ENCODE measurements at places on chromosomes 2 and 18. TPM values are rescaled to one million over a fixed set of nuclear protein-coding genes. Genes with fewer than 3 reads are reported as not detected.
A peak's percentile ranks its signal among the peaks of the same experiment; 100 is the strongest.

RBKS gene
- 1.9 TPM for total RNA-seq

DNA sequence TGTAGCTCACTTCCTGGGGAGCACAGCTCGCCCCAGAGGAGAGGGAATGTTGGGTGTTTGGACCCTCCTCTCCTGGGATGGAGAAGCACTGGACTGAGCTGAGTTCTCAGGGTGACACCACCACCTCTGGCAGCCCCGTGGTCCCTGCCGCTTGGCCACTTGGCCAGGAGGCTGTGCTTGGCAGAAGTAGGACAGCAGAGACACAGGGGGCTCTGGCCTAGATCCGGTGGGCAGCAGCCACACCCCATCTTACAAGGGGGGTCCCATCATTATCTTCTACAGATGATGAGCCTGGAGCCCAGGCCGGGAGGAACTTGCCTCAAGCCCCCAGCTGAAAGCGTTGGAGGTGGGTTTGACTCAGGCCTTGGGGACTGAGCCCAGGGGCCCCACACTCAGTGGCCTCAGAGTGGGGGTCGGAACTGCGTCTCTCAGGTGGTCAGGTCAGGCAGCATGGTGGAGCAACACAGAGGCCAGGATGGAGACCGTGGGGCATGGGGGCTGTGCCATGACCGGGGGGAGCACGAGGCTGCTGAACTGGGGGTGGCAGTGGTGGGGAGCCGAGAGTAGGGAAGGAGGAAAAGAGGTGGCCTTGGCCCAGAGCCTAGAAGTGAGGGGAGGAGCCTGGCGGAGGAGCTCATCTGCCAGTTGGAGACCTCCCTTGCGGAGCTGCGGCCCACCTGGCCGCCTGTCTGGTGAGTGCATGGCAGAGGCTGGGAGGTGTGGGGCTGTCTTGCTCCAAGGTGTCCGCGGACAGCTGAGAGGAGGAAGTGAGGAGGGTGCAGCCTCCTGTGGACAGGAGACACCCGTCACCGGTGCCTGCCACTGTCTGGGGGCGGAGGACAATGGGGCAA, 63.6 kb upstream of the HDAC4 start:
- DNase-seq, result peak; percentile 63

SLC5A7 gene
- 0.81 TPM for total RNA-seq

DNA sequence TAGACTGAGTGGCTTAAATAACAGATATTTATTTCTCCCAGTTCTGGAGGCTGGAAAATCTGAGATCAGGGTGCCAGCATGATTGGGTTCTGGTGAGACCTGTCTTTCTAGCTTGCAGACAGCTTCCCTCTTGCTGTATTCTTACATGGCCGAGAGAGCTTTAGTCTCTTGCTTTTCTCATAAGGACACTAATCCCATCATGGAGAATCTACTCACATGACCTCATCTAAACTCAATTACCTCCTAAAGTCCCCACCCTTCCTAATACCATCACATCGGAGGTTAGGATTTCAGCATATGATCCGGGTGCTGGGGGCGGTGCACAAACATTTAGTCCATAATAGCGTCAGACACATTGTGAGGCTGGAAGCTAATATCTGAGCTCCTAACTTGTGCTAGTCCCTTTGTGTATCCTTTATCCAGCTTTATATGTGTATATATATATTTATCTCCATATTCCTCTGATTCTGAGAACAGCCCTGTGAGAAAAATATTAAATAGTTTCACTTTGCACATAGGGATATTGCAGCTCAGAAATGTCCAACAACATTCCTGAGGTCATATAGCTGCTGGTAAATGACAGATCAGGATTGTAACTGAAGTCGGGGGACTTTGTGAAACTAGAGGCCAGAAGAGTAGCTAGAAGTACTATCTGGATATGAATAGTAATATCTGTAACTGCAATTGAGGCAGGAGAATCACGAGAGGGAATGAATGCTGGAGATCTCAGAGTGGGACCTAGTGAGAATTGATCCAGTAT, 28.9 kb downstream of the MARCHF4 start:
- DNase-seq, result no peak

GRCh38 chr2:58870704-58871103, 629.6 kb upstream of the FANCL start:
- DNase-seq, result no peak

DNA sequence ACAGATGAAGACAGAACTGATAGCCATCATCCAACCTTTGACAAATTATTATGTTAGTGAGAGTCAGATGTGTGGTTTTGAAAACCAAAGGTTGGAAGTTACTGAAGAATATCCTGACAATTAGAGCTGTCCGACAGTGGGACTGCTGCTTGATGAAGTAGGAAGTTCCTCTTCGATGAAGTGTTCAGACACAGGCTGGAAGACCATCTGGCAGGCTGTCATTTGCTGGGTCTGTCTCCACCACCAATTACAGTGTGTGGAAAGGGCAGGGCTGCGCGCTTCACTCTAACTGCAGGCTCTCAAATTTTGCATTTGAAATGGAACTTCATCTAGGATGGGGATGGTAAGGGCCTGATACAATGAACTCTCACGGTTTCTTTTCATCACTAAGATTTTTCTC, 313.8 kb downstream of the PIK3C3 start:
- DNase-seq, result no peak

DNA sequence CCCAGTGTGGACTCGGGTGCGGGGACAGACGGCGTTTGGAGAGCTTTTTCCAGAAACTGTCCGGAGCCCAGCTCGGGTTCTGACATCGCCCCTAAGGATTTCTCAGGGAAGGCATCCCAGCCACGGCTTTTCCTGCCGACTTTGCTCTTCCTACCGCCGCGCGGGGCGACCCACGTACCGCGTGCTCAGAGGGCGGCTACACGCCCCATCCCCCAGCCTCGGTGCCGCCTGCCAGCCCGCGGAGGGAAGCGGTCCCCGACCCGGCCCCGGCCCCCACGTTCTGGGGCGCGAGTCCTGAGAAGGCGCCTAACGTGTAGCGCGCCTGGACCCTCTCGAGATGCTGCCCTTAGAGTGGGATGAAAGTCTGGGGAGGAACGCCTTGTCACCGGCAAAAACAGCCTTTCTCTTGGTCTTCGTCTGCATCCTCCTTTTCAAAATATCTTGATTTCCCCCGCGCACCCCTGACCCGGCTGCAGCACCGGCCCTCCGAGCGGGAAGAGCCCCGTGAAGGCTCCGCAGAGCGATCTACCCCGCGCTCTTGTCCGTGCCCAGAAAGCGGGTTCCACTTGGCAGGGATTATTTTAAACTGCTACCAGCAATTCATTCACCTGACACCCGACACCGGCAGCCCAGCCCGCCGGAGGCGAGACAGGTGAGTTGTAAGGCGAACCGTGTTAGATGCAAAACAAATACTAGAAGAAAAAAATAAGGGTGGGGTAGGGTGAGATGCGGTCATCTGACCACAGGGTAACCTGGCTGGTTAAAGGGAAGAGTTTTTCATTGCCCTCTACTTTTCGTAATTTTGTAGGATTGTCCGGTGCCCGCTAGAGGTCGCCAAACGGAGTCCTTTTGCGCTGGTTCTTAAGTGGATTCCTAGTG, 812 bp upstream of the KCNG3 start:
- DNase-seq, result peak; percentile 75

- no peak for DNase-seq
Measured at GRCh38 chr2:105184420-105184819, 57.1 kb upstream of the GPR45 start.

- DNase-seq, result no peak
Measured at GRCh38 chr2:34724107-34724506, 1125.0 kb upstream of the FAM98A start.

CYTIP gene
- total RNA-seq, result 34.7 TPM

SLC38A11 gene
- 0.41 TPM for total RNA-seq

GRCh38 chr2:72106978-72107377, 40.7 kb downstream of the CYP26B1 start:
- no peak for DNase-seq

UBE2F gene
- 51.4 TPM for total RNA-seq

RBM43 gene
- total RNA-seq, result 9.4 TPM

DNA sequence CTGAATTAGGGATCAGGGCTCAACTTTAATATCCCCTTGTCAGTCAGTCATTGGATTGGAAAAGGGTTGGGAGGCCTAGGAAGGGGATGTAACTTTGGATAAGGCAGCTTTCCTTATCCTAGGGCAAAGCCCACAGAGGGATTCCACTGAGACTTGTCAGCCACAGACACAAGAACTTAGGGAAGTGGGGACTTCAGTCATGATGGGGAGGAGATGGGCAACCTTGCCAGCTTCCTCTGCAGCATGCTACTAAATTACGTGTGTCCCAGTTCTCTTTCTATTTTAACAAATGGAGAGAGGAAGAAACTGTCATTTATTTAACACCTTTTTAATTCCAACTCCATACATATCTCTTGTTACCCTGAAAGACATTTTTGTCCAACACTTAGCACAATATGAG, 237.8 kb downstream of the WDR7 start:
- no peak for DNase-seq

FOXI3 gene
- not detected for total RNA-seq

DNA sequence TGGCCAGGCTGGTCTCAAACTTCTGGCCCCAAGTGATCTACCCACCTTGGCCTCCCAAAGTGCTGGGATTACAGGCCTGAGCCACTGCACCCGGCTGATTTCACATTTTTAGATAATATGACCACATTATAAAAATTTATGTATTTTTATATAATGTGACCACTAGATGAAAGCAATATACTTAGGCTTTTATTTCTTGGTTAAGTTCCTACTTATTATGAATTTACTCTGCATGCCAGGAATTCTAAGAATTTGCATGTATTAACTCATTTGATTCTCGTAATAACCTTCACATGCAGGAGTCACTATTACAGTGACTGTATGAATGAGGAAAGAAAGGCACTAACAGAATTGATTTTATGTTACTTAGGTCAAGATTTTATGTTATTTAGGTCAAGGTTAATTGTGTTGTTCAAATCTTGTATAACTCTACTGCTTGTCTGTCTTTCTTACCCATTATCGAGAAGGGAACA, 25.6 kb upstream of the CASP8 start:
- DNase-seq, result no peak

RIT2 gene
- total RNA-seq, result not detected

DNA sequence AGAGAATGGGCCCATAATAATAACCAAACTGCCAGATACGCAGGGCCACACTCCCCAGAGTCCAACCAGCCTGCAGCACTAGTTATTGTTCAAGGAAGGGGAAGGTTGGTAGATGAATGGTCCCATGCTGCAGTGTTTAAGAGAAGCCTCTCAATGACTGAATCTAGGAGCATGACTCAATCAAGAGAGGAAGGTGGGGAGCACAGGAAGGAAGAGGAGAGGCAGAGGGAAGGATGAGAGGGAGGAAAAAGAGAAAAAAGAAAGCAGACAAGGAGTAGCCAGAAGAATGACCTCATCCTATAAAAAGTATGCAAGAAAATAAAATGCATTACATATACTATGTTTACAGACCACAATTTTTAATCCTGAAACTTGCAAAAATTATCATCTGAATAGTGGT, 174.5 kb downstream of the TCF4 start:
- no peak for DNase-seq

GRCh38 chr2:191246820-191247380, 1.7 kb downstream of the MYO1B start:
- no peak for DNase-seq

DNA sequence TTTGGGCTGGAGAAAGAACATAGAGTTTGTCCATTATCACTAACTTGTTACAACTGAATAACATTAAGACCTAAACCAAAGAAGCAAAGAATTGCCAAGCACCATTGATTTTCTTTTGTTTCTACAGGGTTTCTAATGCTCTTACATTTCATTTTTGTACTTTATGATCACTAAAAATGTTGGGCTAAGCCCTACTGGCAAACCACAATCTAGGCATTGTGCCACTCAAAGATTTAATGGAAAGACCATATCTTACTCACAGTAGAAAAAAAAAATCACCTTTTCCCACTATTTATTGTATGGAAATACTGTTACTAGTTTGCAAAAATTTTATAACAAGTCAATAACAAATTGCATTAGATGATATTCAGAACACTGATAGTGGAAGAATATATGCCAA, 447.4 kb upstream of the PKDCC start:
- DNase-seq, result no peak

DNA sequence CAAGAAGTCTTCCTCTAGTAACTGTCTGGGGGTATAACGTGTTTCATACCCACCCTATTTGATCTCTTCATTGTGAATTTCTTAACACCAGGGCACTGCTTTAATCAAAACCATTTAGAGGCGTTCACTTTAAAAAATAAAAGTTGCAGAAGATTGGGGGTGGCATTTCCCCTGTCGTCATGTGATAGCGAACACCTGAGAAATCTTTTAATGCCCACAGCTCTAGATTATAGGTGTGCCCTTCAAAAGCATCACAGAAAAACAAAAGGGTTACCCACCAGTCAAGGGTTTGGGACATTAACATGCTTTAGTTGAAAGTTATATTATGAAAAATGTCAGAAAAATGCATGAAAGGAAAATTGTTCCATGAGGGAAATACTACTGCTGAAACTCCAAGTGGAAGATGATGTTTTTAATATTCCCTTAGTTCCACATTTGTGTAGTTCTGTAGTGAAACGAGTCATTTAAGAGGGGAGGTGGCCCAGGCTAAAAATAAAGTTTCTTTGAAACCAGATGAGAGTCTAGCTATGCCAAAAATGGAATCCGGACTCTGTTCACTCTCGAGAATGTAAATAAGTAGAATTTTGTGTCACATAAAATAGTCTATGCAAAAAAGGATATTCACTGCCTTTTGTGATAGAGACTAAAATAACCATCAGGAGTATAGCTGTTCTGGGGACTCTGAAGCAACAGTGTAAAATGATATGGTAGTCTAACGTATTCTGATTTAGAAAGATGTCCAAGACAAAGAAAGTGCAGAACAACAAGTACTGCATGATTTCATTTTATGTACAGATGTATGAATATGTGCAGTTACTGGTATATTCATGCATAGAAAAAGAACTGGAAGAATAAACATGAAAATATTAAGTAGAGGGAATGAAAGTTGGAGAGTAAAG, 95.3 kb downstream of the TMEM247 start:
- DNase-seq, result no peak

GRCh38 chr2:191301971-191302370, 56.8 kb downstream of the MYO1B start:
- DNase-seq, result no peak

DNA sequence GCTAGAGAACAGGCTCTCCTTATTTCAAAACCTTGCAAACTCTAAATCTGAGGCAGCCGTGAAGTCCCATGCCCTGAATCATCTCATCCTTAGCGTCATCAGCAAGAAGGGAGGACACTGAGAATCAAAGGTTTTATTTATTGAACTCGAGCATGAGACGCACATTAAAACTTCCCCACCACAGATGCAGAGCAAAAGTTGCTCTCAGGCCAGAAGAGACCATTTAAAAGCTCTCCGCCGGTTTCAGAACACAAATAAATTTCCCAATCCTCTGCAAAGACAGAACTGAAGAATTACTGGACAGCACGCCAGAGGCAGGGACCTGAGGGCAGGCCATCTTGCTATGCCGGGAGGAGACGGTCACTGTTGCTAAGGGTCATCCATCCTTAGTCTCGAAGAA, 1.3 kb downstream of the AMMECR1L start:
- DNase-seq, result no peak

DNA sequence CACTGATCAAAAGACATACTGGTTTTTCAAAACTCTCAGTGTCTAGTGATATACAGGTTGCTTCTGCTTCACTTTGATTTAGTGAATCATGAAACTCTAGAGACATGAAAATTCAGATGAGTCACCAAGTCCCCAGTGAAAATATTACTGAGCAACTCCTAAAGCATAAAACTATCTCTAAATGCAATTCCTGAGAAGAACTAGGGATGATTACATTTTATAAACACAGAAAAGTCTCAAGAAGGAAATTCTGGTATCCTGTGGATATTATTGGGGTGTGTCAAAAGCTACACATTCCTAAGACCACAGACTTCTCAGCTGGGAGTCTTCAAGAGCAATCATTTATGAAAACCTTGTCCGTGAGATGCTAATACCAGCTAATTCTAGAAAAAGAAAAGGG, 9.7 kb downstream of the LRRTM4 start:
- no peak for DNase-seq

KIF5C gene
- total RNA-seq, result 0.49 TPM
